Fibroblast of lung (primary cell): ENCODE measurements at places on chromosomes 16 and 17.

DNA sequence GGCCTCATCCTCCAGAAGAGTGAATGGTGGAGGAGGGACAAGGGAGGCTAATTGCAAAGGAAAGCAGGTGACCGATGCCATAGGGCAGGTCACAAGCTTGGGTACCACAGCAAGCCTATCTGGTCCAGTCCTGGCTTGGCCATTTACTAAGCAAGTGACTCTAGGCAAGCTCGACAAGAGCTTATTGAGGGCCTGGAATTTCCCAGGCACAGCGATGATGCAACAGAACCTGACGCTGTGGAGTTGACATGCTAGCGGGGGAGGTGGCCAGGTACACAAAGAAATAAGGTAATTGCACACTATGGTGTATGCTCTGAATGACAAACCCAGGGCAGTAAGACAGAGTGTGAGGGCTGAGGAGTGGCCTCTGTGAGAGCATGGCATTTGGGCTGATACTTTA, 98.5 kb downstream of the PGS1 start:
- no peak for DNase-seq

GRCh38 chr17:5203178-5203907, 11.7 kb upstream of the ZNF594 start:
- peak; percentile 37 for DNase-seq

DNA sequence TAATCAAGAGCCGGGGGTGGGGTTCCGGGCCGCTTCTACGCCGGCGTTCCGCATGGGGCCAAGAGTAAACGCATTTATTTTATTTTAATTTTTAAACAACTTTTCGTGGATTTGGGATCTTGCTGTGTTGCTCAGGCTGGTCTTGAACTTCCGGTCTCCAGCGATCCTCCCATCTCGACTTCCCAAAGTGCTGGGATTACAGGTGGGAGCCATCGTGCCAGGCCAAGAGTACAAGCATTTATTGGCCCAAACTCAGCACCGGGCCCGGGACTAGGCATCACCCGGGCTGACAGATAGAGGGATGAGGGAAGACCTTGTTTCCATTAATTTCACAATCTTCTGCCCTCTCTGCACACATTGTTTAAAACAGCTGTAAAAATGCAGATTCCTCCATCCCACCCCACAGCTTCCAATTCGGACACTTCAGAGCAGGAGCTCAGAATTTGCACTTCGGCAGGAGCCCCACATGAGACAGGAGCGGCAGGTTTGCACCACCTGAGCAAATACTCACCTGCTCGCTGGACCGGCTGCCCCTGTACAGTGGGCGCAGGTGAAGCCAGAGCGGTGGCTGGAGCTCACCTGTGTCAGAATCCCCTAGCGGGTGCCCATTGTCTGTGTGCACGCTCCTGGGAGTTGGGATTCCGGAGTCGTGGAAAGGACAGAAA, 663 bp upstream of the GINS2 start:
- no peak for DNase-seq

DNA sequence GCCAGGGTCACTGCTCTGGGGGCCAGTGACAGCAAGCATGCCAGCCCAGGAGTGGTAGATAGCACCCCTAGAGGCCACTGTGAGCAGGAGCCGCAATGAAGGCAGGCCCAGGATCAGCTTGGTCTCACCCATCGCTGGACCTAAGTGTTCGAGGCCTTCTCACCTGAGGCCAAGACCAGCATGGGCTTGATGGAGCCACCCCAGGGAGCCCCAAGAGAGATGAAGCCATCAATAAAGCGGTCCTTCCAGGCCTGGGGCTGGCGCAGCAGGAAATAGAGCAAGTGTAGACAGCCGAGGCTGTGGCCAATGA, 1.8 kb downstream of the LCAT start:
- DNase-seq, result no peak

GRCh38 chr16:9934723-9935508, 247.3 kb downstream of the GRIN2A start:
- no peak for DNase-seq

GRCh38 chr16:57069635-57070370, 22.6 kb upstream of the CPNE2 start:
- DNase-seq, result no peak

- no peak for DNase-seq
Observed at GRCh38 chr17:81433656-81434055, 38.4 kb downstream of the BAHCC1 start.

- peak; percentile 61 for DNase-seq
Observed at GRCh38 chr17:71327376-71328059, 793.3 kb upstream of the SOX9 start.

DNA sequence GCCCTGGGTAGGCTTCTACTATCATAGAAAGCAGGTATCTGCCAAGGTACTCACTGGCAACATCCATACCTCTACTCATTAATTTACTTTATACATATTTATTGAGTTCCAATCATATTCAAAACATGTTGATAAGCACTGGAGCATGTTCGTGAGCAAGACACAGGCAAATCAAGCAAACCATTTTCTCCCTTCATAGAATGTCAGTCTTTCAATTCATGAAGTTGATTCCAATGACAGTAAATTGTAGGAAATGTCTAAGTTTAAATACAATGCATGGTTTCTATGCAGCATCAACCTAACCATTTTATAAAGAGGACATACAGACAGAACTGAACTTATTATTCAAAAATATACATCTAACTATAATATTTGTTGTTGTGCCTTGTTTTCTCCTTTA, 978.6 kb downstream of the CDH8 start:
- no peak for DNase-seq

- DNase-seq, result no peak
Observed at GRCh38 chr17:34176440-34176839, 78.6 kb upstream of the CCL2 start.

- no peak for DNase-seq
Observed at GRCh38 chr16:66403531-66404145, 23.5 kb upstream of the BEAN1 start.

DNA sequence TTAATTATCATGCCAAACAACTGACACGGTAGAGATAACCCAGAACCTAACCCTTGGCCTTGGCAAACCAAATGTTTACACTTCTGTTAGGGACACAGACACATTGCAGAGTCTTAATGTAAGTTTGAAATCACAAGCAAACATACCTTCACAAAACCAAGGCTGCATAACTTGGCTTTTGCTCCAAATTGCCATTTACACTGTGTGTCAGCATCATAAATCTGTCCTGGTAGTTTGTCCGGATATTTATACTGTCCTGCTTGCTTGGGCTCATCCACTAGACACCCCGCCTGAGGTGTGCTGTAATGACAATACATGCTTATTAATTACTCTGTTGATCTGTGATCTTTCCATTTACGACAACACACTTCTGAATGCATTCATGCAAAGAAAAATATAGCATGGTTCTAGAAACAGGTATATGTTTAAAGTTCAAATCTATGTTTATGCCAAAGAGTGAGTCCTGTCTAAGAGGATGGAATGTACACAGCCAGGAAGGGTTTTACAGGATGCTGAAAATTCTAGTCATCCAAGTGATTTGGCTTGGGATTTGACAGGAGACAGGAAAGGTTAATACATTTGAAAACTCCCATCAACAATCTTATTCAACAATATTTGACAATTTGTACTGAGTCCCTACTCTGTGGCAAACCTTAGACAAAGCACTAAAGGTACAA, 81.1 kb downstream of the ADAMTS18 start:
- DNase-seq, result no peak

- DNase-seq, result no peak
Observed at GRCh38 chr17:39804839-39805238, 59.3 kb downstream of the IKZF3 start.

DNA sequence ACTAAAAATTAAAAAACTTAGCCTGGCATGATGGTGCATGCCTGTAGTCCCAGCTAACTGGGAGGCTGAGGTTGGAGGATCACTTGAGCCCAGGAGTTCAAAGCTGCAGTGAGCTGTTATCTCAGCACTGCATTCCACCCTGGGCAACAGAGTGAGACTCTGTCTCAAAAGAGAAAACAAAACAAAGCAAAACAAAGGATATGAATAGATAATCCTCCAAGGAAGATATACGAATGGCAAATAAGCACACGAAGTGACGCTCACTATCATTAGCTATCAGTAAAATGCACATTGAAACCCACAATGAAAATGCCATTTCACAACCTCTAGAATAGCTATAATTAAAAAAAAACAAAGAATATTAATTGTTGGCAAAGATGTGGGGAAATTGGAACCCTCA, 386.2 kb upstream of the CCL2 start:
- no peak for DNase-seq

DNA sequence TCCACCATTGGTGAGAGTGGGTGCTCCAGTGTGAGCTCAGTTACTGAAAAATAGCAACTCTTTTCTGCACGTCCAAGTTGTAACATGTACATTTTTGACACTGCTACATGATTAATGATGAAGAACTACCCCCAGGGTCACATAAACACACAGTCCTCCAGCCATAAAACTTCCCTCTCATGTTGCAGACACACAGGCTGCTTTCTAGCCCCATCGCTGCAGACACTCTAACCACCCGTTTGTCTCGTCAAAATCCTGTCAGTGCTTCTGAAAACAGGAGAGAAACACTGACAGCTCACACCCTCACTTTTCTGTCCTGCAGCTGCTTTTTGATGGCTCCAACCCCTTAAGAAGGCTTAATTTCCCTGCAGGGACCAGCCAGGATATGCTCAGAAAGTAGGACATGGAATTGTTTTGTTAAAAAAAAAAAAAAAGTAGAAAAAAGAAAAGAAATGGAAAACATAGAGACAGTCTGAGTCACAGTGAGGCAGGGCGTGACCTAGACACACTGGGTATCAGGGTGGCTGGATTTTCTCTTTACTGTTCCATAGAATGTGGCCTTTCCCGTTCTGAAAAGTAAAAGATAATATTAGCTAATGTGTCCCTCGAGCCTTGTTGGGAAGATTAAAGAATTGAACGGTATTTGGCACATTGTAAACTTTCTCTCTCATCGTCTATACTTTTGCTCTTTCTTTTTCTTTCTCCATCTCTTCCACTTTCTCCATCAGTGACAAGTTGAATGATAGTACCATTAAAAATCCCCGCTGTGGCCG, 20.7 kb upstream of the CCL5 start:
- no peak for DNase-seq

- DNase-seq, result peak; percentile 39
Observed at GRCh38 chr16:25009822-25010221, 5.3 kb downstream of the ARHGAP17 start.

- DNase-seq, result peak; percentile 7
Observed at GRCh38 chr16:4016658-4017057, 99.6 kb downstream of the ADCY9 start.

DNA sequence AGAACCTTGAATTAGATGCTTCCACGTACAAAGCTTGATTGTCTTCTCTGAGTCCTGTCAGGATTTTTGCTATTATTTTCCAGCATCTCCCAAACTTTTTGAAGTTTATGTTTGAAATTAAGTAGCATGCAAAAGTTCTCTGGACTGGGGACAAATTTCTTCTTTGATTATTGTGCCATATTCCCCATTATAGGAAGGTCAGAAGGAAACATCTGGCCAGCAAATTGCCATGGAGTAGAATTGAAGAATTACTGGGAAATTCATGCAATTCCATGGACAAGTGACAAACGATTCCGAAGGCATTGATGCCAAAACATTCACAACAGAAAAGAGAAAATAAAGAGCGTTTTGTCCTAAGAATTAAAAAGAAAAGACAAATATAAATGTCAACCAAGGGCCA, 737.2 kb downstream of the CDH11 start:
- no peak for DNase-seq

DNA sequence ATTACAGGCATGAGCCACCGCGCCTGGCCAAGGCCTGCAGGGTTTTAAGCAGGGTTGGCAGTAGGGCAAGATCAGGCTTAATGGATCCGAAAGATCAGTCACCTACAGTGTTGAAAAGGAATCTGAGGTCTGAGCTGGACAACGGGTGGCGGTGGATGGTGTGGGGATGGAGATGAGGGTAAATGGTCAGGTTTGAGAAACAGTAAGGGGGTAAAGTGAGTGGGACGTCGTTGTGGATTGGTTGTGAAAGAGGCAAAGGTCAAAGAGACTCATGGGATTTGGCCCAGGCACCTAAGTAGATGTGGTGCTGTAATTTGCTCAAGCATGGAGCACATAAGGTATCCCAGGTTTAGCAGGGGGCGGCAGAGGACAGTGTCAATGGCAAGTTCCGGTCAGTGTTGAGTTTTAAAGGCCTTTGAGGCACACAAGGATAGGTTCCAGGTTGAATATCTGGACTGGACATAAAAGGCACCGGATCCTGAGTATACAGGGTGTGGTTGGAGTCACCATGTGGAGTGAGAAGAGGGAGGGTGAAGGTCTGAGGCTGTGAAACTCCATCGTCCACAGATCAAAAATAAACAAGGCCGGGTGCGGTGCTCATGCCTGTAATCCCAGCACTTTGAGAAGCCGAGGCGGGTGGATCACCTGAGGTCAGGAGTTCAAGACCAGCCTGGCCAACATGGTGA, 1.1 kb upstream of the SLC16A5 start:
- DNase-seq, result no peak

DNA sequence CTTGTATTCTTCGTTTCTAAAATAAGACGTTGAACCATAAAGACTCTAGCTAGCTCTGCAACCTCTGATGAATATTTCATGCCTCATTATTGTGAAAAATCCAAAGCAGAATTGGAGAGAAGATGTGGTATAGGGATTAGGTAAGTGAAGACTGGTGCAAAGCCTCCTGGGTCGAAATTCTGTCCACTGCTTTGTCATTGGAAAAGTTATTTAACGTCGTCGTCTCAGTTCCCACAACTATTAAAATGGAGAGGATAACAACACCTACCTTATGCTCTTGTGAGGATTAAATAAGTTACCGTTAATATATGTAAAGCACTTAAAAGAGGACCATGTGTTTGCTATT, 1.4 kb upstream of the PRPSAP2 start:
- DNase-seq, result no peak

DNA sequence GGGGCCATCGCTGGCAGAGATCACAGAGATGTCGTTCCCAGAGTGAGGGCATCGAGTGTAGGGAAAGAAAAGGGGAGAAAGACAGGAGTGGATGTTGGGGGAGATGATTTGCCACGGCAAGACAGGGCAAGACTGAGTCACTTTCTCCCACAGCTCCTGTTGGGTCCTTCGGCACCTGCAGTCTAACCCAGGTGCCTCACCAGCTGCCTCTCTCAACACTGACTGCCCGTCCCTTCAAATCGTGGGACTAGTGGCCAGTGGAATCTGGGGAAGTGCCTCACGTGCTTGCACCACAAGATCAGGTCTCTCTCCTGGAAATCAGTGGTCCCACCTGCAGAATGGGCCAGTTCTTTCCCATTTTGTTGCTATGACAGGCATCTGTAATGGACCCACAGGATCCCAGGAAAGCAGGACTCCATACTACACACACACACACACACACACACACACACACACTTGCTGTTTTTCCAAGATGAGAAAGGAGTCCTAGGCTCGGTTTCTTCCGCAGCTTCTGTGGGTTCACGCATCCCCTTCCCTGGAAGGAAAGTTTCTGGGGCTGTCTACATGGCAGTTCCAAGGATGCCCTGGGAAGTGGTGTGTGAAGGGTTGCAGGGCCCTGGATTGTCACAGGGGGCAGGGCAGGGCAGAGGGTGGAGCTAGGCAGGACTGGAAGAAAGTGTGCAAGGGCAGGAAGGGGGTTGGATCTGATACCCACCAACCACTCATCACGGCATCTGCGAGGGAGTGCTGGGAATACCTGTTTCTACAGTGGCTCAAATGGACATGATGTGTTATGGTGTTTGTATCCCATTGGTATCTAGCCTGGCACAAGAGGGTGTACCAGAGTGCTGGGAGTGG, 10.2 kb upstream of the CBX8 start:
- DNase-seq, result no peak
